NCI-H524 treated with DMSO at 0.1 percent for 48 hours (cell line): ENCODE measurements at places on chromosomes 3 and 15.

DNA sequence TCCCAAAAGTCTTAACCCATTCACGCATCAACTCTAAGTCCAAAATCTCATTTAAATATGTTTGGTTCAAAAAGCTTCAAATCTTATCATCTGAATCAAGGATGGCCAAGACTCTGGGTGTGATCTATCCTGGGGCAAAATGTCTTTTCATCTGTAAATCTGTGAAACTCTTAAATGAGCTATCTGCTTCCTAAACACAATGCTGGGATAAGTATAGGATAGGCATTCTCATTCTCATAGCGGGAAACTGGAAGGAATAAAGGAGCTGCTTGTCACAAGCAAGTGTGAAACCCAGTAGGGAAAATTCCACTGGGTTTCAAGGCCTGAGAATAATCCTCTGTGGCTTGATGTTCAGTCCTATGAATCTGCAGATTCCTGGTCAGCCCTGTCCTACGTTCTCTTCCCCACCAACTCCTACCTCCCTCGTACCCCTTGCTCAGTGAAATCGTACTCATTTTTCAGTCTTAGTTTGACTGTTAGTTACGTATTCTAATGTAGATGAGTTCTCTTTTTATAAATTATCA lies 156.7 kb downstream of the EPHA3 start:
- DNase-seq = no peak

- no peak for DNase-seq
Observed at GRCh38 chr3:143476965-143477640, 357.5 kb downstream of the CHST2 start.

DNA sequence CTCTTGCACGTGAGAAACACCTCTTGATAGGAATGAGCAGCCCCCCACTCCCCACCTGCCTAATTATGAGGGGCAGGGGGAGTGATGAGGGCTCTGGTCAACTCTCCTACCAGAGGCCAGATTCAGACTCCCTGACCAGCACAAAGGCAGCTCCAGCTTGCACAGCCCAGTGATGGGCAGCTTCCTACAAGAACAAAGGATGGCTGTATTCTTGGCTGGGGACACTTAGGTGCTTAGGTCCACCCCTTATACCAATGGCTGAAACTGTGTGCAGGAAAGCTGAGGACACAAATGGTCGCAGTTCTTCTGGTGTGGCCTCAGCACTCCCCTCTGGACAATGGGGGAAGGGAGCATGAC lies 81.8 kb downstream of the IQSEC1 start:
- no peak for DNase-seq

DNA sequence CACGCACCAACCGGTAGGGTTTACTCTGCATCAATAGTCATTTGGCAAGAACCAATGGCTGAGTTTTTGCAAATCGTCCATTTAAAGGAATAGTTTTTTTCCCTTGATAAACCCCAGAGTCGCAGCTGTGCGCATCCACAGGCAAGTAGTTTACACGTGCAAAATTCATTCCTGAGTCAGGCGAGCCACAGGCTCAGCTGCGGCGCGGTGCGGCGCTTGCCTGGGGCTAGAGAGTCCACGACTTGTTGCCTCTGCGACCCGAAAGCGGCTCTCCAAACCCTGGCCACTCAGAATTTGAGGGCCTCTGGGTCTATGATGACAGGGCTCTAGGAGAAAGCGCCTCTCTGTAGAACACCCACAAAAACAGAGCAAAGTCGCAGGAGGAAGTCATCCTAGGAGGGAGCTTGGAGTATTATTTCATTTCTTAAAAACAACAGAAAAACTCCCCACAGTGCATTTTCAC lies 36.7 kb downstream of the ZIC4 start:
- DNase-seq = no peak

- no peak for DNase-seq
Observed at GRCh38 chr3:13652728-13653127, 103.8 kb downstream of the FBLN2 start.

- DNase-seq = no peak
Observed at GRCh38 chr15:73176598-73176997, 124.3 kb downstream of the NEO1 start.

GRCh38 chr3:28033059-28033784 lies 208.2 kb upstream of the CMC1 start:
- no peak for DNase-seq

- no peak for DNase-seq
Observed at GRCh38 chr3:12193485-12194165, 34.9 kb upstream of the TIMP4 start.
